ENCODE measurements at places on chromosomes 11 and 22.

GRCh38 chr11:2248762-2249161 is 21.6 kb downstream of the ASCL2 start:
- DNase-seq: no peak

GRCh38 chr22:49303781-49304461 is 523.8 kb downstream of the BRD1 start:
- no peak for DNase-seq

- DNase-seq: no peak
These were observed 10.6 kb upstream of the GAB2 start for GRCh38 chr11:78428266-78428636.

DNA sequence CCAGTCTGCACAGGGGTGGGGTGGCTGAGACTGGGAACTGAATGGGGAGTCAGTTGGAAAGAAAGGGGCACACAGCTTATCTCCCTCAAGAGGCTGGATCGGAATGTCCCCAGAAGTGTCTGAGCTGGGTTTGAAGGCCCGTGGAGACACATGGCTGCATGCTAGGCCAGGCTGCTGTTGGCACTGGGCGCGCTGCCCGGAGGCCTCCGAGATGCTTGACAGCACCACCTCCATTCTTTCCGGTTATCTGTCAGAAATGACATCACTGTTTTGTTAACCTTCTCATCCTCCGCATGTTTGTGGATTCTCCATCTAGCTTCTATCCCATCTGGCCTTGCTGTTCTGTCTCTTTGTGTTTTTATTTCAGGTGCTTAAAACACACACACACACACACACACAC is 85.5 kb downstream of the APIP start:
- DNase-seq: no peak

GRCh38 chr11:107973641-107974040 is 35.1 kb upstream of the CUL5 start:
- no peak for DNase-seq

- DNase-seq: peak; percentile 67
These were observed 788 bp downstream of the CD82 start for GRCh38 chr11:44565953-44566949.

DNA sequence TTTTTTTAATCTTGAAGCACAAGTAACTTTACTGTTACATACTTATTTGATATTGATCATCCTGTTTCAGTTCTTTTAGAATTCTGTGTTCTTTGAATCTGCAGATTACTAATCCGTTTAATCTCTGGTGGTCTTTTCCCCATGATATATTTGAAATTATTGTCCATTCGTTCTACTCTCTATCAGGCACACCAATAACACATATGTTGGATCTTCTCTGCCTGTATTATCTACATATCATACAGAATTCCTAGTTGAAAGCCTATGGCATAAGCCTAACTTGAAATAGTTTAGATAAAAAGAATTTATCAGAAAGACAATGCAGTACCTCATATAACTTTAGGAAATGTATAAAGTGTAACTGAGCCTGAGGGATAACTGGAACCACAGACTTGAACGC is 32.6 kb downstream of the STK33 start:
- DNase-seq: no peak

DNA sequence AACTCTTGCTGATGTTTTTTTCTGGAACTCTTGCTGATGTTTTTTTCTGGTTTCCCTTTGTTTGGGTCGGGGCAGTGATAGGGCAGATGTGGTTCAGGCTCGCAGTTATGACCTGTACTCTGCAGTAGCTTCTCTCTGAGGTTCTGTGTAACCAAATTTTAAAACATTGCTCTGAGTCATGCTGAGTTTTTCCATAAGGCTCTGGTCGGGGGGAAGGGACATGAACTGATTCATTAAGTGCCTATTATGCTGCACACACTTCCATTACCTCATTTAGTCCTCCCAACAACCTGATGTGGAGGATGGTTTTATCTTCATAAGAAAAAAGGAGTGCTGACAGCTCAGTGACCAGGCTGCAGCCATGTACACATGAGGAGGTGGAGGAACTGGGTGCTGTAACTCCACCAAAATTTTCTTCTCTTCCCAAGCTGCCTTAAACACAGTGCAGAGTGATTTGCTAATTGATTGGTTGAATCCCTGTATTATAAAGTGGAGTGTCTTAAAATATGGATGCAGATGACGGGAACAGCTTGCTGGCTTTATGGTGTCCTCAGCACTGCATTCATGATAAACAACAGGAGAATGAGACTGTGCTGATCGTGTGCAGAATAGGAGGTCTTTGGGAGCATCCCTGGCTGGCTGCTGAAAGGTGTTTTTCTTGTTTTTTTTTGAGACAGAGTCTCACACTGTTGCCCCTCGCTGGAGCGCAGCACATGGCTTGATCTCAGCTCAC is 19.1 kb downstream of the TNRC6B start:
- no peak for DNase-seq

DNA sequence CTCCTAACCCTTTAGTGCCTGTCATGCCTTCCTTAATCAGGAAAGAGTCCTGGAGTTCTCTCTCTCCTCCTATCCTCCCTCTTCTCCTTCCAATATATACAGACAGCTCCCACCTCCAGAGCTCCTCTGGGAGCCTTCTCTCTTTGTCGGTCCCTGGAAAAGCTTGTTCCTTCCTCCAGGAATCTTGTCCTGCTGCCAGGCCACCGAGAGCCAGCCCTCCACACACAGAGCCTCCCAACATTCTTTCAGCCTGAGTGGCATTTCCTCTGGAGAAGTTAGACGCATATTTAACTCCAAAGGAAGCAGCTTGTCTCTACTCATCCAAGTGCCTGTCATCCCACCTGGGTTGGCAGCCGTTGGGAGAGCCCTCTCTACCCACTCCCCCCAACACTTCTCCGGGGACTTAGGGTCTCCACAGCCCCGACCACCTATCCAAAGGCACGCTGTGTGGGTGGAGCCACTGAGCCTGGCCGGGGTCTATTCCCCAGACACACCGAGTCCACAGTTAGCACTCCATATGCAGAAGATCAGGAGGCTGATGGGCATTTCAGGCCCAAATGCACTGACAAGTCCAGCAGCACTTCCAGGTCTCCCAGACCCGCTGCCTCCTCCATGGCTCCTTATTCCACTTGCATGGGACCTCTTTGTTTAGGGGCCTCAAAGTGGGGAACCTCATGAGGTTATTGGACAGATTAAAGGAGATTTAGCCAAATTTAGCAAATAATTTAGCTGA is 31.1 kb downstream of the DKK3 start:
- no peak for DNase-seq

GRCh38 chr11:2574553-2575535 is 125.0 kb downstream of the KCNQ1OT1 start:
- DNase-seq: peak; percentile 40

- DNase-seq: no peak
These were observed 4.2 kb downstream of the SIPA1 start for GRCh38 chr11:65642014-65642671.

DNA sequence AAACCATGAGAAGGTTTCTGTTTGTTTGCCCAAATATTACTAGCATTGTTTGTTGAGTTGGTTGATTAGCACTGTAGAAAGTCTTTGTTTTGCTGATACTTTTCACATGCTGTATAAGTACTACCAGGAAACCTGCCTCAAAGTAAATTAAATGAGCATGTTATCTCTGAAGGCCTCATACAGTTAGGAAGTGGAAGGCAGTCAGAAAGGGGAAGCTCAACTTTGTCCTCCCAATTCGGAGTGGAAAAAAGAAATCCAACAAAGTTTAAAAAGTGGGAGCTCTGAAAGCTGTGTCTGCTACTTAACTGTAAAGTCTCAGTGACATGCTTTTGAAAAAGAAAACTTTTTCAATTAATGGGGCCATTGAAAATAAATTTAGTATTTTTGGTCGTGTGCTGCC is 188.3 kb upstream of the BLID start:
- no peak for DNase-seq

DNA sequence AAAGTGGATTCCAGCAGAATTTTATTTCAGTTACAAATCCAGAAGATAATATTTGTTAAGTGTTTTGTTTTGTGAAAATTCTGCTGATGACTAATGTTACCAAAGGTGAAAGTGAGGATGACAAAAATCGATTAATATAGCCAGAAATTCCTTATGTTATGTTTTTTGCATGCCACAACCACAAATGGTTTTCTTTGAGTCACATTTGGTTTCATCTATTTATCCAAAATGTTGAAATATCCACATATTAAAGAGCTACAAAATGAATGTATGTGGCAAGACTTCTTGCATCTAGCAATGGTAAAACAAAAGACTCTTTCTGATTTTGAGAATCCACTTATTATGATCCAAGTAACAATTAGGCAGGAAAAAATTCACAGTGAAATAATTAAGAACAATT is 150.1 kb upstream of the LRRC4C start:
- DNase-seq: no peak

GRCh38 chr22:31812977-31813605 is 59.3 kb downstream of the DEPDC5 start:
- no peak for DNase-seq

DNA sequence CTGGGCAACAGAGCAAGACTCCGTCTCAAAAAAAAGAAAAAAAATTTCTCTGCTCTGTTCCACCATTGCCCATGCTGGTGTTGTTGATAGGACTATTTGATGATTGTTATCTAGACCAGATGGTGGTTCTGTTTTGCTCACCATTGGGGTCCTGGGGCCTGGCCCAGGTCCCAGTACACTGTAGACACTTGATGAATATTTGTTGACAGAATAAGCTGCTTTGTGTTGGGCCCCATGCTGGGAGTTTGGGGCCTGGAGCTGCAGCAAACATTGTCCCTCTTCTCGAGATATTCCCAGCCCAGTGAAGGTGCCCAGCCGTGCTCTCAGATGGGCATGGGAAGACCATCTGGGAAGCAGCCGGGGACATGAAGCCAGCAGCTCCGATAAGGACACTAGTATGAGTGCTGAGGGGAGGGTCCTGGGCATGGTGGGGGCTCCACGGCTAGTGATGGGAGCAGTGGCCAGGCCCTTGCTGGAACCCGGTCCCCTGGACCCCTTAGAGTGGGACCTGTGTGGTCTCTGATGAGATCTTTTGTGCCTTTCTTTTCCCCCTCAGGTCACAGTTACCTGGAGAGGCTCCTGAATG is 13.6 kb downstream of the INCENP start:
- DNase-seq: no peak

DNA sequence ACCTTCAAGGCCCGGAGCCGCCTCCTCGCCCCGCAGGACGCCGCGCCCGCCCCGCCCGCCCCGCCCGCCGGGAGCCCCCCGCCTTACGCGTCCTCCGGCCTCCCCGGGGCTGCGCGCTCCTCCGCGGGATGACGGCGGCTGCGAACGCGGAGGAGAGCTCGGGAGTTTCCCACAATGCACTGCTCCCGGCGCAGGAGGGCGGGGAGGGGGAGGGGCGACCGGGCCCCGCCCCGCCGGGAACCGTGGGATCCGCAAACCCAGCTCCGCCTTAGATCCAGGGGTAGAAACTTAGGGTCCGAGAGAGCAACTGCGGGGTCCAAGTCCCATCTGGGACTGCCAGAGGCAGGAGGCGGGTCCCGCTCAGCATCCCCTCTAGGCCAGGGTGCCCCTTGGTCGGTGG is at the start of gene CEND1:
Gene CEND1, minus strand, starts transcription at position 148 of the 400 bp plus-strand sequence. CDS start 1,514 bp downstream, outside the sequence.
- DNase-seq: no peak

GRCh38 chr11:36193721-36194120 is 95.5 kb downstream of the COMMD9 start:
- DNase-seq: no peak

DNA sequence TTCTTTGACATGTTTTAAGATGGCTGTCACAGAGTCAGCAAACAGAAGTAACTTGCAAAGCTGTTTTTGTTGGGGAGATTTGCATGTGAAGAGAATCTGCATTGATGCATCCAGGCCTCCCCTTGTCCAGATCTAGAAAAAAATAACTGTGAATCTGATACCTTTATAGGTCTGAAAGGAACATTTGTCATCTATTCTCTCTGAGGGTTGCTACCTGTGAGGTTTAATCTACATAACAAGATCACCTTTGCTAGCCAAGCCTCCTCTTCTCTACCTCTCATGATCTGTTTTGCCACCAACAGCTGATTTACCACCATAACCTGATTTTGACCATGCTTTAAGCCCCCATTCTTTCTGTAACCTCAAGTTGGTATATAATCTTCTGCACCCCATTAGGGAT is 47.2 kb upstream of the SLC5A12 start:
- DNase-seq: peak; percentile 21

DNA sequence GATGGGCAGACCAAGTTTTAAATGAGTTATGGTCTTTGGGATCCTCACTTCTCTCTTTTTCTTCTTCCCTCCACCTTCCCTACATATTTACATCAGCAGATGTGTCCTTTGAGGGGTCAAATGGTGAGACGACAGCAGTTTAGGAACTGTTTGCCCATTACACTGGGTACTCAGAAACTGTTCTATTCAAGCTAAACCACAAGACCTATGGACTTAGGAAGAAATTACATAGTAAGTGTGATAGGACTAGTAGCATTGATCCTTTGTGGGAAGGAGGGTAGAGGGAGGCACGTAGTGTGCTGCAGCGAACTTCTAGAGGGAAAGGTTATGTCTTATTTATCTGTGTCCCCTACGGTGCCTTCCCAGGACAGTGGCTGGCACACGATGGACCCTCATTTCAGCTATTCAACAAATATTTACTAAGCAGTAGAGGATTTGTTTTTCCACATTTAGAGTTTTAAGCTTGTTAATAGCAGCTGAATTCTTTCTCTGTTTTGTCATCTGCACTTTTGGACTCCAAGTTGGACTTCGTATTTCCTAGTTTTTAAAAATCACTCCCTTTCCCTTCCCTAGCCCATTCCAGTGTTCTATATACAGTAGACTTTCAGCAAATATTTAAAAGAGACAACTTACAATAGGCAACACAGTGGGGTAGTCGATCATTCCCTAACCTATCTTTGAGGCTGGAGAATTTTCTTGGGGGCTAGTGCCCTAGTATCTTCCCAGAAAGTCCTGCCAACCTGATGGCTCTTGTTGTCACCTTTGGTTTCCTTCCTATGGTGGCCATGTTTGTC is 13.9 kb downstream of the FZD4 start:
- no peak for DNase-seq

GRCh38 chr22:47835726-47836125 is 1073.3 kb downstream of the TBC1D22A start:
- DNase-seq: no peak

DNA sequence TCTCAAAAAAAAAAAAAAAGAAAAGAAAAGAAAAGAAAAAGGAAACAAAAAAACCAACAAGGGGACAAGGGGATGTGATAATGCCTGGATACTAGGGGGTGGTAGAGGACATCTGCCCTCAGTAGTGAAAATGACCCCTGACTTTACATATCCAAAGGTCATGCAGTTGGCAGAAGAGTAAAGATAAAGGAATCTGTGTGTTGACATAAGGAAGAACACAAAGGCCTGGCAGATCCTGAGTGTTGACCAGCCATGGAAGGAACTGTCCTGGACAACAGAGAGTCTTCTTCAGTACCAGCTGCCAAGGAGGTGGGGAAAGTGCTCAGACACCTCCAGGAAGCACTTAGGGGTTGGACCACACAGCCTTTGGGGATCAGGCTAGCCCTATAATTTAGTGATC is 12.6 kb downstream of the SLC43A1 start:
- no peak for DNase-seq

GRCh38 chr11:42709216-42709615 is 602.6 kb upstream of the API5 start:
- DNase-seq: no peak

GRCh38 chr11:86482692-86483091 is 108.0 kb downstream of the CCDC81 start:
- no peak for DNase-seq

- no peak for DNase-seq
These were observed 29.4 kb downstream of the SIK2 start for GRCh38 chr11:111631666-111632039.
